ENCODE measurements at places on chromosomes 16 and 17.

DNA sequence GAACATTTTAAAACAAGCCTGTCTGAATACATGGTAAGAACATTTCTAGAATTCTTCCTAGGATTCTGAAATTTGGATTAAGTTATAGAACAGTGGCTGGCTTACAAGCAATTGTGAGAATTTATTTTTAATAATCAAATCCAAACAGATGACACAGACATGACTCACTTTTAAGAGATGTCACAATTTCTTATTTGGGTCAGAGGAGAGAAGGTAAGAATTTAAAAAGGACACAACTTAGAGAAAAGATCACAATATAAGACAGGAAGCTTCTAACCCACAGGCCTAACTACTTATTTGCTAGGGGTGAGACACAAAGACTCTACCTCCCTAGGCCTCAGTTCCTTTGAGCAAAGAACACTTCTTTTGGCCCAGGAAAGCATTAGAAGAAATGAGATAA lies 32.7 kb downstream of the ZZEF1 start:
- no peak for DNase-seq

- no peak for DNase-seq
Observed at GRCh38 chr17:79291391-79291790, 216.8 kb downstream of the ENGASE start.

DNA sequence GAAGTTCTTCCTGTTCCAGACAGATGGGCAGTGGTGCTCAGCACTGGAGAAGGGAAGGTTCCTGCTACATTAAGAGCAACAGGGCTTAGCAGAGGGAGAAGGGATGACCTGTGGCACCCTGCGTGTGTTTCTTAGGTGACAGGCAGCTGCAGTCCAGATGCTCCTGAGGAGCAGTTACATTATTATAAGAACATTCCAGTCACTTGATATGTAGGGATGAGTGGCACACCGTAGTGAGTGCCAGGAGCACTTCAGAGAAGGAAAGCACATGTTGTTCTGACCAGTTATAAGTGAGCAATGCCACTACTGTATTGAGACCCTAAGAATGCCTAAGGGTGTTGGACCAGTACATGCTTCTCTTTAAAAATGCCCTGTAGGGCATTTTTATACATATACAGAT lies 39.9 kb upstream of the MRC2 start:
- no peak for DNase-seq

DNA sequence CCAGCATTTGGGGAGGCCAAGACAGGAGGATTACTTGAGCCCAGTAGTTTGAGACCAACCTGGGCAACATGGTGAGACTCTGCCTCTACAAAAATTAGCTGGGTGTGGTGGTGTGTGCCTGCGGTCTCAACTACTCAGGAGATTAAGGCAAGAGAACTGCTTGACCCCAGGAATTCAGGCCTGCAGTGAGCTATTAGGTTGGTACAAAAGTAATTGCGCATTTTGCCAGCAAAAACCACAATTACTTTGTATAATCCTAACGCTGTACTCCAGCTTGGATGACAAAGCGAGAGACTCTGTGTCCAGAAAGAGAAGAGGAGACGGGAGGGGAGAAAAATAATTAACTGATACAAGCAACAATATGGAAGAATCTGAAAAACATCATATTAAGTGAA lies 32.7 kb downstream of the YWHAE start:
- DNase-seq: no peak

DNA sequence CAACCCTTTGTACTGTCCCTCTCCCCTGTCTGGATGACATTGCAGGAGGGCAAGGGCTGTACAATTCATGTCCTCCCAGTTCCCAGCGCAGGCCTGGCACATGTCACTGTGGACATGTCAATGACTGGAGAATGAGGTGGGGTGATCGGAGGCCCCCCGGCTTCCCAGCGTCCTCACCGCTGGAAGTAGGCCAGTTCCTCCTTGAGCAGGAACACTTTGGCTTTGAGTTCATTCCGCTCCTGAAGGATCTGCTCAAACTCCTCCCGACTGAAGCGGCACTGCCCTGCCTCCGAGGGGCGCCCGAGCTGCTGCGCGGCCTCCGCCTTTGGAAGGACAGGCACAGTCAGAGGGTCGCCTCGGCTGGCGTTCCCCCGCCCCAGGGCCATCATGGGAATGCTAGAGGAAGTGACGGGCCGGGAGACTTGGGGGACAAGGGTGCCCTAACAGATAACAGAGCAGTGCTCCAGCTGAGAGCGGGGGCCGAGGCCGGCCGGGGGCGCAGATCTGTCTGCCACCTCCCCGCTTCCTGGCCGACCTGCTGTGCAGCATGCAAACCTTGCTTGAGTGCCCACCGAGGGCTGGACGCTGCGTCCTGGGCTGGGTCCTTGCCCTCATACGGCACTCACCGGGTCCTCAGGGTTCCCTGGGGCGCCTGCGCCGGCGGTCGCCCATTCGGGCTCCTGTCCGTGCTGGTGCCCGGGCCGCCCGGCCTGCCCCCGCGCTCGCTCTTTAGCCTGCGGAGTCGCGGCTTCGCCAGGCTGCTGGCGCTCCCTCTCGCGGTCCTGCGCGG lies 1.3 kb downstream of the RILP start:
- DNase-seq: no peak

DNA sequence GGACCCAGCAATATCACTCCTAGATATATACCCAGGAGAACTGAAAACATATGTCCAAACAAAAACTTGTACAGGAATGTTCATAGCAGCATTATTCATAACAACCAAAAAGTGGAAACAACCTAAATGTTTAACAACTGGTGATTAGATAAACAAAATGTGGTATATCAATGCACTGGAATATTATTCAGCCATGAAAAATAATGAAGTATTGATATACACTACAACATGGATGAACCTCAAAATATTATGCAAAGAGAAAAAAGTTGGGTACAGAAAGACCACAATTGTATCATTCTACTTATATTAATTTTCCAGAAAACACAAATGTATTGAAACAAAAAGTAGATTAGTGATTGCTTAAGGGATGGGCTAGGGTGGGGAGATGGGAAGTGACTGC lies 498.6 kb downstream of the GRIN2A start:
- no peak for DNase-seq

GRCh38 chr17:47719411-47720152 lies 13.5 kb upstream of the TBX21 start:
- no peak for DNase-seq

DNA sequence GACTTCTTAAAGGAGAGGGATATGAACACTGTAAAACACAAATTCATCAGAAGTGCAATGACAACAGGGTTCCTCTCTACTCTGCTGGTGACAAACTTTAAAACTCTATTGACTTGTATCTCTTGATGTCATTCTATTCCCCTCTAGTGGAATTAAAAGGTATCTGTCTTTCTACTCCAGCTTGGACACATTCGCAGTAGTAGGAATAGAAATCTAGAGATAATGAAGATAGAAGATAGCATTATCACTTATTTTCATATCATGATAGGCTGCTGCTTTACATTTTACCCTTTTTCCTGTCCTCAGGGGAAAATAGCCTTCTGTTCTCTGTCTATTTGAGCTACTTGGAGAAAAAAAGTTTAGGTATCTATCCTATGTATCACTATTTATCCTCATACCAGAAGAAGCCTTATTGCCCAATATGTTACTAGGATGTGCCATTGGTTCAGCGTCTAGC lies 209.6 kb upstream of the CACNG5 start:
- DNase-seq: no peak

DNA sequence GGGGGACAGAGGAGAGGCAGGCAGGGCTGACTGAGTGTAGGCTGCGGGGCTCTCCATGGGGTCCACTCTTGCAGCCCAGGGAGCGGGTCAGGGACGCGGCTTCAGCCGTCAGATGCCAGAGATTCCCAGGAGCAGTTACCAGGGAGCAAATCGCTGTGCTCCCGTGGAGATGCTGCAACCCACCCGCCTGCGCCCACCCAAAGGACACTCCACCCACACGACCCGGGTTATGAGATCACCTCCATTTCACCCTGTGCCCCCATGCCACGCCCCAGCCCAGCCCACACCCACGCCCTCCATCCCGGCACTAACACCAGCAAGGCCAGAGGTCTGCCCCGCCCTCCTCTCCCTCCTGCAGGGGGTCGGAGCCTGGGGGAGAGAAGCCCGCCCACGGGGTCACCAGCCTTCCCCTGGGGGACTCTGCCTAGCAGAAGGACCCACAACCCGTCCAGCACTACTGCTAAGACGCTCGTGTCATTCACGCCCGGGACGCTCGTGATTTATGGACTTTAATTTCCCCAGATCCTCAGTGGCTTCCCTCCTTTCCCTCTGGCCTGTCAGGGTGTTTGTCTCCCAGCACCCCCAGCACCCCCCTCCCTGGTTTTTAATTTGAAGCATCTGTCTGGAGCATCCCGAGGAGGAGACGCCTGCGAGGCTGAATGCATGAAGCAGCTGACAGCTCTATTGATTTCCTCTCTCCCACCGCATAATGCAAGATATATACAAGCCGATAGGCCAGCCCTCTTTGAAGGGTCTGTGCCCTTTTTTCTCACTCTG lies 6.7 kb upstream of the RPL38 start:
- DNase-seq: no peak

DNA sequence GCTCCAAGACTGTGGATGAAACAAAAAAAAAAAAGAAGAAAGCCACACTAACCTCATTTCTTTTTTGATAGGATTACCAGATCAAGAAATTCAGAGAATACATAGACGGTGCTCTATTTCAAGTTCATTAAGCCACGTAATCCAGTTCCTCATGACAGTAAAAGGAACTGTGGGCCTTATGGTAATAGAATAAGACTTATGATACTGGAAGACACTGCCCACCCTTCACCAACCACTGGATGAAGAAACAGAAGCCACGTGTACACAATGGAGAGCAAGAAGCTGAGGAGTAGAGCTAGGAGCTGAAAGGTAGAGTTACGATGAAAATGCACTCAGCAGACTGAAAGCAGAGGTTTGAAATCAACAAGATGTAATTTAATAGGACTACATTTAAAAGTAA lies 11.2 kb downstream of the NCBP3 start:
- DNase-seq: no peak

- no peak for DNase-seq
Observed at GRCh38 chr16:72371307-72372086, 199.5 kb upstream of the PMFBP1 start.

- DNase-seq: no peak
Observed at GRCh38 chr17:59893676-59894100, 767 bp downstream of the RPS6KB1 start.

DNA sequence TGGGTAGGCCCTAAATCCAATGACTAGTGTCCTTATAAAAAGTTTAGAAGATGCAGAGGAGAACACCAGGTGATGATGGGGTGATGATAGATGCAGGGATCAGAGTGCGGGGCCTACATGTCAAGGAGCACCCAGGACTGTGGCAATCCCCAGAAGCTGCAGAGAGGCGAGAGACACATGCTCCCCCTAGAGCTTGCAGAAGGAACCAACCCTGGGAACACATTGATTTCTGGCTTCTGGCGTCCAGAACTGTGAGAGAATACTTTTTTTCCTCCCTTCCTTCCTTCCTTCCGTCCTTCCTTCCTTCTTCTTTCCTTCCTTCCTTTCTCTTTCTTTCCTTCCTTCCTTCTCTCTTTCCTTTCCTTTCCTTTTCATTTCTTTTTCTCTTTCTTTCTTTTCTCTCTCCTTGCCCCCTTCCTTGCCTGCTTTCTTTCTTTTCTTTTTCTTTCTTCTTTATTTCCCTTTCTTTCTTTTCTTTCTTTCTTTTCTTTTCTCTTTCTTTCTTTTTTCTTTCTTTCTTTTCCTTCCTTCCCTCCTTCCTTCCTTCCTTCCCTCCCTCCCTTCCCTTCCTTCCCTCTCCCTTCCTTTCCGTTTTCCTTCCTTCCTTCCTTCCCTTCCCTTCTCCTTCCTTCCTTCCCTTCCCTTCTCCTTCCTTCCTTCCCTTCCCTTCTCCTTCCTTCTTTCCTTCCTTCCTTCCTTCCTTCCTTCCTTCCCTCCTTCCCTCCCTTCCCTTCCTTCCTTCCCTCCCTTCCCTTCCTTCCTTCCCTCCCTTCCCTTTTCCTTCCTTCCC lies 134.3 kb downstream of the HAPSTR1 start:
- no peak for DNase-seq

DNA sequence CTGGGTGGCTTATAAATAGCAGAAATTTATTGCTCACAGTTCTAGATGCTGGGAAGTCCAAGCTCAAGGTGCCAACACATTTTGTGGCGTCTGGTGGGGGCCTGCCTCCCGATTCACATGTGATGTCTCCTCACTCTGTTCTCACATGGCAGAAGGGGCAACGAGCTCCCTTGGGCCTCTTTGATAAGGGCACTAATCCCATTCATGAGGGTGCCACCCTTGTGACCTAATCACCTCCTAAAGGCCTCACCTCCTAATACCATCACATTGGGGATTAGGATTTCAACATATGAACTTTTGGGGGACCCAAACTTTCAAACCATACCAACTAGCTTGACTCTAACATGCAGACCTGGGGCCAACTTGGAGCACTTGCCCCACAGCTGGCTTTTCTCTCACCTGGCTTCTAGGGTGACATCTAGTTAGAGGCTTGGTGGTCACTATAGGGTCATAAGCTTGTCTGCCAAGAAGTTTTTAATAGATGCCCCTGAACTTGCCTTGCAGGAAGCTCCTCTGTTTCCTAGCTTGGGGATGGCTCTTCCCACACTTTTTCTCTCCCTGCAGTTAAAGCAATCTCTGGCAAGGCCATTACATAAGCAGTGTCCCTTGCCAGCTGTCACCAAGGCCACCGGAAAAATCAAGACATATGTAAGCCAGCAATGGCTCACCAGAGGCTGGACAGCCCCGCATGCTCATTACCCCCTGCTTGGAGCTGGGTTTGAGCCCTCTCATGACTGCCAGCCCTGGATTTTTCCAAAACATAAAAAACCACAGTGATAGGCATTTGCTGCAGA lies 8.4 kb upstream of the MED9 start:
- no peak for DNase-seq

- DNase-seq: no peak
Observed at GRCh38 chr16:65660390-65660789, 538.5 kb upstream of the CDH11 start.

DNA sequence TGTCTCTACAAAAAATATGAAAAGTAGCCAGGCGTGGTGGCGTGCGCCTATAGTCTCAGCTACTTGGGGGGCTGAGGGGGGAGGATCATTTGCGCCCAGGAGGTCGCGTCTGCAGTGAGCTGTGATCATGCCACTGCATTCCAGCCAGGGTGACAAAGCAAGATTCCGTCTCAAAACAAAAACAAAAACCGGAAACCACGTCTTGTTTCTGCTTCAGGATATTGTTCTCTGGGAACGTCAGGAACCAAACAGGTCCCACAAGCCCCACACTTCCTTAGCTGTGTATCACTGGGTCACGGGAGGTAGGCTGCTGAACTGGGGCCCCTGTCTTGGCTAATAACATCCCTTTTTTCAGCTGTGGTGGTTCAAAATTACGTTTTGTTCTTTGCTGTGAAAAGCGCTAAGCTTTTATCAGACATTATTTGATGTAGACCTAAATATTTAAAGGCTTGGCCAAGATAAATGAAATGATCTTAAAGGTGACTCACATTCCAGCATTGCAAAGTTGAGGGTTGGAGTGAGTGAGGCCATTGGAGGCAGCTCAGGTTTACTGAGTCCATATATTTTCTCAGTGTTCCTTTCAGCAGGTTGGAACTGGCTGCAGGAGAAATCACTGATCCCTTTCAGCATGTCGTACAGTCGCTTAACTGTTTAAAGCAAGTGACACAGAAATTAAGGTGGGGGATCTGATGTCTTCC lies 16.4 kb upstream of the SEC14L1 start:
- DNase-seq: no peak

- DNase-seq: no peak
Observed at GRCh38 chr17:9336817-9337216, 238.8 kb downstream of the STX8 start.

Measured in central memory CD8-positive, alpha-beta T cell (primary cell).